ENCODE measurements at places on chromosomes 4 and X.
A peak's percentile ranks its signal among the peaks of the same experiment; 100 is the strongest.

DNA sequence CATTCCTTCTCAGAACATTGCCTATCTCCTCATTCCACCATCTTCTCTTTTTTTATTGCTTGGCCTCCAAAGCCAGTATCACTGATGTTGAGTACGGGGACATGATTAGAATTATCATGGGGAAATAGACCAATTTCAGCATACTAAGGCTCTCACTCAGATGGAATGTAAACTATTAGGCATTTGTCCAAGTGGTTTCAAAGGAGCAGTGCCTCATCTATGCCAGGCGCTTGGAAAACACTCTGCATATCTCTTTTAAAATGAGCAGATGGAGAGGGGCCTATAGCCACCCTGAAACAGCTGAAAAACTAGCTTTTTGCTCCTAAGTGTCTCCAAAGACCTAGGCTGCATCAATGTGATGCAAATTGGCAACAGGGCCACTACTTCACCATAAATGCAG, 150.8 kb upstream of the DIPK2B start:
- no peak for DNase-seq
- H3K36me3 ChIP-seq, result peaks cover 3% of the 10 kb centered on the region
- H3K27ac ChIP-seq, result peak overlapping the region; percentile 57

- no peaks in the 10 kb centered on the region for H3K36me3 ChIP-seq
- H3K4me3 ChIP-seq, result no peak overlapping the region
- no peaks in the 10 kb centered on the region for H3K27me3 ChIP-seq
- no peak for DNase-seq
- H3K27ac ChIP-seq, result no peak overlapping the region
Measured at GRCh38 chr4:59920416-59920815, 1279.7 kb upstream of the ADGRL3 start.

DNA sequence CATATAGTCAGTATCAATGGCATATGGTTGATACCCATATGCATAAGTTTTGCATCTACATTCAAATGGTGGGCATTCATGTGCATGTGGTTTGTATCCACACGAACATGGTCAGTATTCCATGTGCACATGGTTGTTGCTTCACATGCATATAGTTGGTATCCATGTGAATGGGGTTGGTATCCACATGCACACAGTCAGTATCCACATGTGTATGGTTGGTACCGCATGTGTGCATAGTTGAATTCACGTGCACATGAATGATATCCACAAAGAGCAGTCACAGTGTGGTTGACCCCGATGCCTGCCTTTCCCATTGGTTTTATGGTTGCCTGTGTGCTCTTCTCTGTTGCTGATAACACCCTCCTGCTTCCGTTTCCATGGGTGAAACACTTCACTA, 427.9 kb downstream of the STIM2 start:
- no peaks in the 10 kb centered on the region for H3K36me3 ChIP-seq
- no peak for DNase-seq
- H3K4me1 ChIP-seq, result no peaks in the 10 kb centered on the region
- H3K27me3 ChIP-seq, result no peaks in the 10 kb centered on the region
- H3K4me3 ChIP-seq, result no peak overlapping the region
- H3K27ac ChIP-seq, result no peak overlapping the region

DNA sequence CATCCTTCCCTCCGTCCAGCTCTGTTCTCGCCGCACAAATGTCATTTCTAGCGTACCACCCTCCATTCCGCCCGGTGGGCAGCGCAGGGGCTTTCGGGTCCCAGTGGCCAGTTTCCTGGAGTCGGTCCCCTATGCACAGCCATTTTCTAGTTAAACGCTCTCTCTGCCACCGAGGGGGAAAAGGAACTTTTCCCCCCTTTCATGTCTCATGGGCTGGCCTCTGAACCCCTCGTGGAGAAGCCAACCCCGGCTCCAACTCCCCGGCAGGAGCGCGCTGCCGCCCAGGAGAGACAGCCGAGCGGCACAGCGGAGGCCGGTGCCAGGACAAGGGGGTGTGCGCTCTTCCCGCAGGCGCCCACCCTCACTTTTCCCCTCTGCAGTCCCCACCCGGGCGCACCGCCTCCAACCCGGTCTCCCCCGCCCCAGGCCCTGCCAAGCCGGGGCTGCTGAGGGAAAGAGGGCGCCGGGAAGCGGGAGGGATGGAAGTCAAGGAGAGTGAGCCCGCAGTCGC, 662 bp downstream of the APBB2 start:
- peaks cover 21% of the 10 kb centered on the region for H3K4me1 ChIP-seq
- H3K27me3 ChIP-seq, result no peaks in the 10 kb centered on the region
- H3K27ac ChIP-seq, result peak overlapping the region; percentile 71
- peak overlapping the region; percentile 75 for H3K4me3 ChIP-seq
- no peaks in the 10 kb centered on the region for H3K36me3 ChIP-seq

- H3K36me3 ChIP-seq, result no peaks in the 10 kb centered on the region
- H3K4me1 ChIP-seq, result no peaks in the 10 kb centered on the region
- DNase-seq, result no peak
- no peak overlapping the region for H3K27ac ChIP-seq
Measured at GRCh38 chr4:41930139-41930831, 4.9 kb upstream of the TMEM33 start.

Data from SK-N-SH (cell line).